ENCODE measurements at places on chromosomes 12 and 14. TPM values are rescaled to one million over a fixed set of nuclear protein-coding genes. Genes with fewer than 3 reads are reported as not detected.

Gene PHETA1
- 4.5 TPM for total RNA-seq

GRCh38 chr12:122964439-122965257, 1.6 kb downstream of the ABCB9 start:
- DNase-seq, result no peak

Gene KLHL33
- total RNA-seq, result 1.9 TPM

GRCh38 chr12:119319638-119320037, 14.9 kb upstream of the CCDC60 start:
- DNase-seq, result no peak

GRCh38 chr14:100535287-100536120, 51.7 kb downstream of the BEGAIN start:
- no peak for DNase-seq

GRCh38 chr12:94643606-94644005, 6.8 kb downstream of the TMCC3 start:
- DNase-seq, result no peak

GRCh38 chr14:99560922-99561683, 42.9 kb downstream of the CCDC85C start:
- DNase-seq, result no peak

GRCh38 chr14:38929416-38929815, 173.6 kb downstream of the SEC23A start:
- DNase-seq, result peak; percentile 38

DNA sequence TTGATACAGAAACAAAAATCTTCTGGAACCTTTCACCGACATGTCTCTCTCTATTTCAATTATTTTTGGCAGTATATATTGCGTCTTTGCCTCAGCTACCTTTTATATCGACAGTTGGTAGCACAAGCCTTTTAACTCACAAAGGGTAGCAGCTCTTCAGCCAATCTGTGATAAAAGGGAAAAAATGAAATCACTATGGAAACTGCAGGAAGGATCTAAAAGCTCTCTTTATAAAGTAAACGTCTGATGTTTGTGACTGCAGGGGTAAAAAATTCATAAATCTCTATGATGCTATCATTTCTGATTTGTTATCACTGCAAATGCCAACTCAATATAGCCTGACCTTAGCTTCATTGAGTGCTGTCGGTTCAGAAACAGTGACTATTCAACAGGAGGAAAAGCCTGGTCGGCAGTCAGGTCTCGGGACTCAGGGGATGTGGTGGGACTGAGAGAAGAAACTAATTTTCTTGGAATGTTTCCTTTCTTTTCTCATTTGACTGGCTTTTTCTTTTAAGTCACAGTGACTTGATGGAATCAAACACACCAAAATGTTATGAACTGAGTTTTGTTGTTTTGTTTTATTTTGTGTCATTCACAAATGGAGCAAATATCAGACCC, 5.9 kb upstream of the RMST start:
- DNase-seq, result no peak

GRCh38 chr12:66044731-66045130, 85.8 kb downstream of the LLPH start:
- no peak for DNase-seq

Measured in tongue (tissue), 3 donors.